ENCODE measurements at places on chromosomes 4 and X.

DNA sequence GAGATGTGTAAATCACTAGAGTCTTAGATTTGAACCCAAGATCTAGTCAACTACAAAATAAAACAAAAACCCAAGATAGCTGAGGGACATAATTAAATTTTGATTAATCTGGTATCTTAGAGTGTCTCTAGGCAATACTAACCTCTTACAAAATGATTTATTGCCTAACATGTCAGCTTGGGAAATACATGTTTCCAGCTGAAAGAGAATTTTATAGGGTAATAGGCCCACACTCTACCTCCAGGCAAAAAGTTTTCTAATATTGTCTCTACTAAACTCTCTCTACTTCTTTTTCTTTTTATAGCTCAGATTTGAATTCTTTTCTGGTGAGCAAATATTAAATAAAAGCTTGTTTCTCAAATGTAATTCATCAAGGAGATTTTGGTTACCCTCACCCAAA is 263.2 kb downstream of the IL15 start:
- no peak for DNase-seq

DNA sequence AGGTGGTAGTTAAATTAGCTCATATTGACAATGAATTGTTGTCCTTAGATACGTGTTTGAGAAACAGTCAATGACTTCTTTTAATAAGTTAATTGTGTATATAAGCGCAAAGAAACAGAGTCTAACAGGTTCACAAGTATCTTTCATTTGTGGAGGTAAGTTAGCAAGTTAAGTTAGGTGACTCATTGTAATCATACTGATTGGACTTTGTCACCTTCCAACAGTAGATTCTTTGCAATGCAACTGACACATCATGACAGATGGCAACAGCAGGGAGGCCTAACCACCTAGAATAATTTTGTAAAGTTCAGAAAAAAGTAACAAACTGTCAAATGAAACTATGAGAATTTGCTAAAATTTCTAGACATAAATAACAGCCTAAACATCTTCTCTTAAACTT is 207.6 kb upstream of the PITX2 start:
- no peak for DNase-seq

- DNase-seq = no peak
Measured at GRCh38 chr4:108762559-108763225, at the start of gene ETNPPL. Gene ETNPPL (minus strand): TSS chr4:108763053. CDS start chr4:108762898, 155 bp downstream.

DNA sequence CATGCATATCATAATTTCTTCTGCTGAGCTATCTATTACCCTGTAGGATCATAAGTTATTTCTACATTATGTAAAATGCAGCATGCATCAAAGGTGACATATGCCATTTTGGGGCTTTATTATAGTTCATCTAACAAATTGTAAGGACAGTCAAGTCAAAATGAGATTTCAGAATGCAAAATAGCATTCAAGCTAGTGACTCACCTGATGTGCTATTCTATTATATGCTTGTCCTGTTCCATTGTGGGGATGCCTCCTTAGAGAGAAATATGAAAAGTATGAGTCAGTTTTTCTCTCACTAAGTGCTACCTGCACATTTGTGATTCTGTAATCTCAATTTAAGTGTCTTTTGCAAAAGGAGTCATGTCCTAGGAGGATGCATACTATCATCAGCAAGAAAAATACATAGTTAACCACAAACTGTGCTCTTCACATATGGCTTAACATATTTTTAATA is 647.0 kb upstream of the PCDH10 start:
- DNase-seq = no peak

DNA sequence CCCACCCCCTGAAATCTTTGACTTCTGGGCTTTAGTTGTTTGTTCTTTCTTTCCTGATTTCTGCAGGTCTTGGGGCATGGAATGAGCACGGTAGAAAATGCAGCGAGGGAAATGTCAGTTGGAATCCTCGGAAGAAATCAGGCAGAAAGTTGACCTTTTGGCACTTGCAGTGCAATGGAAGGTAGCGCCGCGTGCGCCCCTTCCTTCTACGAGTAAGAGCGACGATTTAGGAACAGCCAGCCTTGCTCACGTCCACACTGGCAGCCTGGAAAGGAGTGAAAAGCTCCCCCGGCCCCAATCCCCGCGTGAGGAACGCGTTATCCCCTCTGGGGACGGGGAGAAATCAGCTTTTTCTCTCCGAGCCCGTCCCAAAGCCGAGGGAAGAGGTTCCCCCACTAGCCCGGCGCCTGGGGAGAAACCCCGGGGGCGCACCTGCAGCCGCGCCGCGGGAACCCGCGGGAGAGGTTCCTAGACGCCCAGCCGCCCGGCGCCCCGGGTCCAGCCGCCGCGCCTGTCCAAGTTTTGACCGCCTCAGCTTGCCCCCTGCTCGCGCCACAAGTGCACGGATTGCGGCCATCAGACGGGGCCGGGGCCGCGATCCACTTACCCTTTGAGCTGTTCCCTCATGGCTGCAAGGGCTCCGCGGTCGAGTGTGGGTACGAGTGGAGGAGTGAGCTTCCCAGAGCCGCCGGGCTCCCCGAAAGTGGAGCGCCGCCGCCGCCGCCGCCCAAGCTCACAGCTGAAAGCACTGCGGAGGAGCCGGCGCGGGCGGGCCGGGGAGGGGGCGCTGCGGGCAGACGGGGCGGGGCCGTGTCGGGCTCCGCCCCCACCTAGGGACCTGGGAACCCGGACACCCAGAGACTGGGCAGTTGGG is 194.6 kb upstream of the FTHL17 start:
- no peak for DNase-seq

- DNase-seq = no peak
Measured at GRCh38 chr4:158826057-158826456, 57.2 kb downstream of the FNIP2 start.

DNA sequence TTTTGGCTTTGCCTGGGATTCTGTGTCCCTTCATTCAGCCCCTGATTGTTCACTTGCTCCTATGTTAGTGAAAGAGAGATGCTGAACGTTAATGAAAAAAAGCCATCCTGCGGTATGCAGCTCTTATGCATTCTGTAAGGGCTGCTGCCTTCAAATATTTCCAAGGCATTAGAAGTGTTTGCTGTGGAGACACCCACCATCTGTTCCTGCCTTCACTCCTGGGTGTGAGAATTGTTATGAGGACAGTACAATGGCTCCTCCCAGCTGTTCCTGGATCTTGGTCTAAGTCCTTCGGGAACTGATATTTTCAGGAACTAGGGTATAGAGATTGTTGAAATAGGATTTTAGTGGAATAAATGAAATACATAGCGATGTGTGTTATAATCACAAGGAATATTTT is 427.1 kb upstream of the FAM47C start:
- DNase-seq = no peak

GRCh38 chr4:6298035-6298434 is 28.4 kb downstream of the WFS1 start:
- no peak for DNase-seq

DNA sequence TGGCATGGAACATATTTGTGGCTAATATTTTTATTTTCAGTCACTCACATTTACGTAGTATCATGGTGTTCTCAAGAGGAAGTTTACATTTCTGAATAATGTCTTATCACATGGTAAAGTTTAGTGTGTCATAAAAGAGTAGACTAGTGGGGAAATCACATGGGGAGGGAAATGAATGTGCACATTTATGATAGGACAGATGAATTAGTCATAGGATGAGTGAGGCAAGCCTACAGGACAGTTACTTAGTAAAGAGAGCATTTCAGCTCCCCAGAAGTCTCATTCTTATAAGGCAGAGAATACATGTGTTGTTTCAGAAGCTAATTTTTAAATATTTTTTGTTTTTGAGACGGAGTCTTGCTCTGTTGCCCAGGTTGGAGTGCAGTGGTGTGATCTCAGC is 6.2 kb downstream of the GK start:
- no peak for DNase-seq

DNA sequence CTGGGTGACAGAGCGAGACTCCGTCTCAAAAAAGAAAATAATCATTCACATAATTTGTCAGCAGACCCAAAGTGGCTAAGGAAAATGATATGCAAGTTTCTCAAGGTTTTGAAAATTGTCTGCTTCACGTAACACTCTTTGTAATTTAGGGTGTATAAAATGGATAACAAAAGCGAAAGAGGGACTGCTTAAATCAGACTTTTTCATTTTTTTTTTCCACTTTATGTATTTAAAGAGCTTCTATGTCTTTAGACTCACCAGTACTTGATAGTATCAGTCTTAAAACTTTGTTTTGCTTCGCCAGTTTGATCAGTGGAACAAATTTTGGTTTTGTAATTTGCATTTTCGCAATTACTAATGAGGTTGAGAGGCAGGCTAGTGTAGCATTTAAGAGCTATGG is 34.6 kb downstream of the USP9X start:
- no peak for DNase-seq

DNA sequence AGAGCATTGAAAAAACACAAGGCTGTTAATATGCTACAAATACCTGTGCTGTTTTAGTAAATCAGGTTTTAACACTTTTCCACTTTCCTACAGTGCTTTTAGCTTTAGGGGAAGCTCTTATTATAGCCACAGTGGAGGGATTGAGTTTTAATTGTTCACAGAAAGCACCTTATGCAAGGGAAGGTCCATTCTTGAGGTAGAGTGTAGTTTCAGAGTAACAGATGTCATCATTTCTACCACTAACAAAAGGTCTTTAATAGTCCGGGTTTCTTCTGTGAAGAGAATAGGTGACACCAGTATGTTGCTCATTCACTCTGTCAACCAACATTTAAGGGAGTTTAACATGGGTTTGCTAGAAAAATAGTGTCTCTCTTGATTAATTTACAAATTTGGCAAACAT is 104.4 kb downstream of the STIM2 start:
- DNase-seq = no peak

DNA sequence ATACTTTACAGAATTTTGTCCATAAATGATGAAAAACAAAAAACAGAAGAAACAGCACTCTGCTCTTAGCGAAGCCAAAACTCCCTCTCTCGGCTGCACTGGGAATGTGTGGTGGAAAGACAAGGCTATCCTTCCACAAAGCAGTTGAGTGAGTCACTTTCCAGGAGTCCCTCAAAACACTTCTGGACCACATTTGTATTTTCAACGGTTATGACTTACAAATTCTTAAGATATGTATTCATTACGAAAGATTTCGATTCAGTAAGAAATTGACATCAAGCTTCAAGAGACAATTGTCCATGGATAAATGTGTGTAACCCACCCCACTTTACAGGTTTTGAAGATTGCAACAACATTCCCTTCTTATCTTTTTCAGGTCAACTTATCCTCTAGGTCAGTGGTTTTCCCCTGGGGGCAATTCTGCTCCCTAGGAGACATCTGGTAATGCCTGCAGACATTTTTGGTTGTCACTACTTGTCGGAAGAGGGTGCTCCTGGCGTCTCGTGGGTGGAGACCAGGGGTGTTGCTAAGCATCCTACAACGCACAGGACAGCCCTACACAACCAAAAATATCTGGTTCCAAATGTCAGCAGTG is 66.7 kb upstream of the MTNR1A start:
- DNase-seq = no peak

DNA sequence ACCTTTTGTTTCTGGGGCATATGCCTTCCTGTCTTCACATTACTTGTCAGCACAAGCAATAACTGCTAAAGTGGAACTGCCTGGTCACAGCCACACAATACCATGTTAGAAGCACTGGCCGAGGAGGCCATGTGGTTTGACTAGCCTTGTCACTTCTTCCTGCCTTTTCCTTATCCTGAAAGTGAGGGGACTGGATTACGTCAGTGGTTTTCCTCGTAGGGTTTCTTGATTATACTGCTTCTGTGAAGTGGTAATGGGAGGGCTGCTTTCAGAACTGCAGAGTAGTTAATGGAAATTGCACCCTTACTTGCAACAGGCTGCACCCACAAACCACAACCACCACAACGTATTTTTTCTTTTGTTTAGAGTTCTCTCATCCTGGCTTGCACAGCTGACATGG is 26.6 kb downstream of the ZRSR2 start:
- no peak for DNase-seq

DNA sequence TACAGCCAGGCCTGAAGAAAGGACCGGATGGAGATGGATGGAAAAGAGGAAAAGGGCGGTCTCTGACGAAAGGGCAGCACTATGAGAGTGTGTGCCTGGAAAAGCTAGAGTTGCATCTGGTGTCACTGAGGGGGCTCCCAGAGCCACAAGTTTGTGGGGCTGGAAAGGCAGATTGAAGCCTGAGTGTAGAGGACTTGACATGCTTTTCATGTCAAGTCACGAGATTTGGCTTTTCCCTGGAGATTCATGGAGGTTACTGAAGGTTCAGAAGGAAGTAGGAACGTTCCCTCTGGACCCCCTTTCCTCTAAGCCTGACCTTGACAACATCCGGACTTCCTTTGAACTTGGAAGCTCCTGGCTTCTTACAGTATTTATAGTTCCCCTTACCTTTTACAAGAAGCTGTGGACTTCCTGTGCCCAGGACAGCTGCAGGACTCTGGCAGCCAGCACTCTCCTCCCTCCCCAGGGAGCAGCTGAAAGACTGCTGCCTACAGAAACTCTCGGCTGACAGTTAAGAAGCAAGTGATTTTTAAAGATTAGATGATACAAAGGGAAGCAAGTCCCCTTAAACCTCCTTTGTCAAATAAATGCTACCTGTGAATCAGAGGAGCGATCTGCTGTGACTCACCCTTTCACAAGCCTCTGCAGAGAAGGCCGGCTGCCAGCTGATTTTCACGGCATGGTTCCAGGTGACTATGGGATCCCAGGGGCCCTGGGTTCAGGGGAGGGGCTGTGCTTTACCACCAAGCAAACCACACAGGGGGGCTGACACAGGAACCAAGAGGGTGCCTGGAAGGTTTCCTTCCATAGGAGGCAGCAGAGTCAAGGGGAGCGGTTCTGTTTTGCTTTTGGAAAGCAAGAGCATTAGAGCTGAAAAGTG is 72.9 kb upstream of the STIM2 start:
- DNase-seq = no peak

DNA sequence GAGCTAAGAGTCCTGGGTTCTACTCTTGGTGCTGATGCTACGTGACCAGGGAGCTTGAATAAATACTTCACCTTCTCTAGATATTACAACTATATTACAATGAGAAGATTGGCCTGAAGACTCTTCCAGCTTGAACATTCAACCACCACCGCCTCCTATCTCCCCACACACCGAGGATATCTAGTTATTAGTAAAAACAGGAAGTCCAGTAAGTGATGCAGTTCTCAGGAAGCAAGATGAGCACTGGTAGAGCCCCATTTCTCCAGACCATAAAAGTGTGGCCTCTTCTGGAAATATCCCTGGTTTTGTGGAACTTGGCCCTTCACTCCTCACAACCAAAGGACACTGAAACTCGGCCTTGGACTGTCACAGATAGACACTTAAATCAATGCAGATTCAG is 18.5 kb downstream of the PJA1 start:
- no peak for DNase-seq

DNA sequence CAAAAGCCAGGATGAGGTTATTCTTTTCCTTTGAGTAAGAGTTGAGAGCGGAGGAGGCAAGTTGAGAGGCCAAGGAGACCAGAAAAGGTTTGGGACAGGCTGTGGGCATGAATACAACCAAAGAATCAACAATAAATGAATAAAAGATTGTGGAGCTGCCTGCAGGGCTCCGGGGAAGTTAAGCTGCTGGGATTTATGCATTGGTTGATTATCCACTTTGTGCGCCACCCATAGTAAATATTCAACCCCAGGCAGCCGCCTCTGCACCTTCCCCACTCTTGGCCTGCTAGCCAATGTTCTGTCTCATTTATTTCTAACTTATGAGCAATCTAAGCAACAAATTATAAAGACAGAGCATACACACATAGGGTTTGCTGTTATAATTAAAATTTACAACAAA is 28.2 kb upstream of the IGSF1 start:
- DNase-seq = no peak

All from ascending aorta (tissue), 2 donors.